ENCODE measurements at places on chromosomes 2 and 18. TPM values are rescaled to one million over a fixed set of nuclear protein-coding genes. Genes with fewer than 3 reads are reported as not detected.

Gene DSC2
- polyA plus RNA-seq = 2.5 TPM

Gene CARF
- 2.0 TPM for polyA plus RNA-seq

- no peaks in the 10 kb centered on the region for H3K27me3 ChIP-seq
- H3K4me3 ChIP-seq = no peak overlapping the region
- no peaks in the 10 kb centered on the region for H3K4me1 ChIP-seq
- DNase-seq = no peak
- no peak overlapping the region for H3K27ac ChIP-seq
Observed at GRCh38 chr18:34097312-34097711, 127.4 kb downstream of the NOL4 start.

DNA sequence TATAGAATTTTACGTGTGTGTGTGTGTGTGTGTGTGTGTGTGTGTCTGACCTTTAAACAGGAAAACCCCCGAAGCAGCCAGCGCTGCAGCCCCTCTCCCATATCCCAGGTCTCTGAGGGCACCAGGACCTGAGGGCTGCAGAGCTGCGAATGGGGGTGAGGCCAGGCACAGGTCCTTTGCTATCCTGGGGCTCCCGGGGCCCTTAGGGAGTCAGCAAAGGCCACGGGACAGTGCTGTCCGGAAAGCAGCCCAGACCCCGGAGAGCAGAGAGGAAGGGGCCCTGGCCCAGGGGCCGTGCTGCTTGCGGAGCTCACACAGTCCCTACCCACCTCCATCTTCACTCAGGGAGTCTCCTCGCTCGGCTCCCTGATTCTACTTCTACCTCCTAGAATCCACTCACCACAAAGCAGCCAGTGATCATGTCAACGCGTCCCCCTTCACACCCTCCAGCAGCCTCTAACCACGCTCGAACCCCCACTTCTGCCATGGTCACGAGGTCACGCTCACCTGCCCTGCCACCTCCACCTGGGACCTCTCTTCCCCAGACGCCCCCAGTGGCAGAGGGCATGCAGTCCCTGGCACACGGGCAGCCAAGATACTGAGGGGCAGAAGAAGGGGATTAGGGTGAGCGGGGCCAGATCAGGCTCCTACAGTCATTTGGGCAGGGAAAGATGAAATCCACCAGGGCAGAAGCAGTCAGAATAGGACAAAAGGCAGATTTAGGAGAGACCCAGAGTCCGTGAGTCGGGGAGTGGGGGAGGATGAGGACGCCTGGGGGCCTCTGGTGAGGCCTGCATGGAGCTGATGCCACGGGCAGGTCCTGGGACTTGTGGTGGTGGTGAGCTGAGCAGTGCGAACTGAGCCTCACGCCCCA, 86.7 kb downstream of the USP40 start:
- peaks cover 5% of the 10 kb centered on the region for H3K36me3 ChIP-seq
- no peak for DNase-seq
- no peak overlapping the region for H3K4me3 ChIP-seq
- H3K27ac ChIP-seq = no peak overlapping the region

DNA sequence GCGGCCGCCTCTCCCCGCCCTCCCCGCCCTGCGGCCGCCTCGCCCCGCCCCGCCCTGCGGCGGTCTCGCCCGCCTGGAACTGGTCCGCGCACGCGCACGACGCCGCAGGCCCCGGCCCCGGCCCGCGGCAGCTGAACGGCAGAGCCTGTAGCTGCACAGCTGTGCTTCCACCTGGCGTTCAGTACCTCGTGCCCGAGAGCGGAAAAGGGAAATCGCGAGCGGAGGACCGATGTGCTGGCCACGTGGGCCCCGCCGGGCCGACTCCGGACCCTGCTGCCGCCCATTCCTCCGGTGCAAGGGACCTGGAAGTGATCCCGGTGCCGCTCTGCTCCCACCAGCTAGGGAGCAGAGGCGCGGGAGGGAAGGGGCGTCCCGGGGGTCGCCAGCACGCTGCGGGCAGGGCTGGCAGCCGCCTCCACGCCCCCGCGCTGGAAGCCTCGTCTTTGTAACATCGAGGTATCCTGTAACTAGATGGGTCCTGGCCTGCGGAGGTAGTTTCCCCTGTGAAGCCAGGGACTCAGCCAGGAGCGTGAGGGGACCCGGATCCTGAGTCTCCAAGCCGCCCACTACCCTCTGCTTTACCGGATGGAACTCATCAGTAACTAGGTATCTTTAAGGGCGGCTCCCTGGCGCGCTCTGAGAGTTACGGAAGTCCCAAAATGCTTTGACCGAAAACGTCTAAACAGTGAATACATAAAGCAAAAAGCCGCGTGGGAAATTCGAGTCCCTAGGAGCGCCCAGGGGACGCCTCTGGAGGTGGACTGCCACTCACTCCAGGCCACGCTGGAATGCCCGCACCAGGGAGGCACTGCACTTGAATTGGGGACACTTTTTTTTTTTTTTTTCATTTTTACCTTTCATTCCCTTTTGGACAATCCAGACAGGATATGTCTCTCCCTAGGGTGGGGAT, 704 bp upstream of the ODC1 start:
- H3K4me1 ChIP-seq = peaks cover 2% of the 10 kb centered on the region
- H3K4me3 ChIP-seq = peak overlapping the region; percentile 46
- peak overlapping the region; percentile 55 for H3K27ac ChIP-seq
- peaks cover 22% of the 10 kb centered on the region for H3K27me3 ChIP-seq
- DNase-seq = peak; percentile 61

- no peak overlapping the region for H3K27ac ChIP-seq
- H3K36me3 ChIP-seq = no peaks in the 10 kb centered on the region
- H3K27me3 ChIP-seq = no peaks in the 10 kb centered on the region
- H3K4me3 ChIP-seq = no peak overlapping the region
- no peaks in the 10 kb centered on the region for H3K4me1 ChIP-seq
Observed at GRCh38 chr18:26813043-26813442, 52.5 kb downstream of the AQP4 start.

Measured in H1 (cell line).